ENCODE measurements at places on chromosomes 11 and 22. TPM values are rescaled to one million over a fixed set of nuclear protein-coding genes. Genes with fewer than 3 reads are reported as not detected.

Gene CD44
- 181 TPM for total RNA-seq

Gene APOL5
- total RNA-seq: not detected

Gene TEX12
- 0.69 TPM for total RNA-seq

Gene MS4A15
- total RNA-seq: not detected

Gene CASP5
- total RNA-seq: not detected

Gene TMEM86A
- 1.6 TPM for total RNA-seq

Gene GDPD4
- total RNA-seq: not detected

DNA sequence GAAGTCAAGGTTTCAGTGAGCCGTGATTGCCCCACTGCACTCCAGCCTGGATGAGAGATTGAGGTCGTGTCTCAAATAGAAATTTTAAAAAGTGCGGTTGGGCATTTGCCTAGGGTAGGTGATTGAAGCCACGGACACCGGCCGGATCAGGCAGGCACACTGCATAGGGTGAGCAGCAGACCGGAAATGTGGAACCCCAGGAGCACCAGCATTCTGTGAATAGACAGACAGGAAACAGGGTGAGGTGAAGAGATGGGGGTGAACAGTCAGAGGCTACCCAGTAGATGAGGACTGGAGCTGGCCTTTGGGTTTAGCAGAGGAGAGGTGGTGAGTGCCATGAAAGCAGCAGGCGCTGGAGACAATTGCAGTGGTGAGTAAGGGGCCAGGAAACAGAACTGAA, 43.5 kb downstream of the PPFIA1 start:
- peaks cover 20% of the 10 kb centered on the region for H3K36me3 ChIP-seq
- no peak overlapping the region for H3K4me3 ChIP-seq
- H3K4me1 ChIP-seq: no peaks in the 10 kb centered on the region

DNA sequence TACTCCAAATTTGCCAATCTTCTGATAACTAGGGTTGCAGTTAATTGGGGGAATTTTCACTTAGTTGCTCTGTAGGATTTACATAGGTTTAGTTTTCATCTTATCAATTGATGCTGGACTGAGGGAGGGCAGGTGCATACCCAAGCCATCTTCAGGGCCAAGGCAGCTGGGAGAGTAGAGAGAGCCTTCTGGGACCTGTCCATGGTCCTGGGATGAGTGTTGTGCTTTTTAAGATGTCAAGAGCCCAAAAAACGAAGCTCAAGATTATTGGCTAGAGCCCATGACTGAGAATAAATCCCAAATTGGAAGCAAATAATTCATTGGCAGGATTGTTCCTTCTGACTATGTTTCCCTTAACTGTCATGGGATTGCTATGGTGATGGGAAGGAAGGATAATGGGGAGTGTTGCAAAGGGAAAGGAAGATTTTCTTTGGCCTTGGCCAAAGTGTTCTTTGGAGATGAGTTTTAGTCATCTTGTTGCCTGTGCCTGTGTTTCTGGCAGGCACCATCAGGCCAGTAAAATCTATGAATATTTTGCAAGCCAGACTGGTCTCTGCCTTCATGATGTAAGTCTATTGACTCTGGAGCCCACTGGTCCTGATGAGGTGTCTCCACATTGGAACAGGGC, 4.5 kb downstream of the SLC22A6 start:
- no peaks in the 10 kb centered on the region for H3K4me1 ChIP-seq
- DNase-seq: peak; percentile 32
- no peak overlapping the region for H3K27ac ChIP-seq
- no peaks in the 10 kb centered on the region for H3K36me3 ChIP-seq
- peaks cover 42% of the 10 kb centered on the region for H3K27me3 ChIP-seq
- H3K4me3 ChIP-seq: no peak overlapping the region

DNA sequence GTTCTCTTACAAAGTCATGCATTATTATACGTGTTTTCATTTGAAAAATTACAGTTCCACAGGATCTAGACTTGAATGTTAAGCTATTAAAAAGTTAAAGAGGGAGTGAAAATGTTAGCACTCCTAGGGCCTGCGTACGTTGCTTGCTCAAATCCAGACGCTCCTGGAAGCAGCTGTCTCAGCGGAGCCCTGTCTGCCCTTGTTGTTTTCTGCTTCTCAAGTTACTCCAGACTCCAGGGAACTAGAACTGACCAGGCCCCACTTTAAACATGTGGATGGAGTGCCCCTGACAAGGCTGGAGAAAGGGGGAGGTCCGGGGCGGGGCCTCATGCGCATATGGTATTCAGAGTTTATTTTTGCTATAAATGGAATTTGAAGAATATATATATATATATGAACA, 9.6 kb downstream of the PARVB start:
- H3K4me3 ChIP-seq: no peak overlapping the region
- H3K27ac ChIP-seq: no peak overlapping the region
- peaks cover 7% of the 10 kb centered on the region for H3K4me1 ChIP-seq
- no peaks in the 10 kb centered on the region for H3K27me3 ChIP-seq

DNA sequence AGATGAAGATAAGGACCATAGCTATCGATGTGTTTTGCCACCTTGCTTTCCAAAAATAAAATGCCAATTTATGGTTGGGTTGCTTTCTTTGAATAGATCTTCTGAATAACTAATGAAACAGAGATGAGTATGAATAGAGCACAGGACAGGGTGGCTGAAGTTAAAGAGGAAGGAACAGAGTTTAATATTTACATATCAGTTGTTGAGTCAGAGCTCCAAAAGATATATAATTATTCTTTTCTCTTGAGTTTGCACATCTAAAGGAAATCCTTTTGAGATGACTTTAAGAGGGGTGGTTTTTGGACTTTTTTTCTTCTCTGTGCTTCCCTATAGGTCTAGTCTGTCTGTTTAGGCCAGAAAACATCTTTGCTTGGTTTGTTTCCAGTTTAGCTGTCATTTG, 115.2 kb downstream of the DDX10 start:
- no peaks in the 10 kb centered on the region for H3K27me3 ChIP-seq
- H3K27ac ChIP-seq: no peak overlapping the region
- DNase-seq: peak; percentile 24
- no peaks in the 10 kb centered on the region for H3K36me3 ChIP-seq
- 0 out of 2 replicates have a peak, but pooled peaks cover 1% of the 10 kb centered on the region for H3K4me1 ChIP-seq
- no peak overlapping the region for H3K4me3 ChIP-seq

GRCh38 chr11:117605331-117605730, 191.7 kb downstream of the DSCAML1 start:
- peaks cover 88% of the 10 kb centered on the region for H3K27me3 ChIP-seq
- H3K4me3 ChIP-seq: no peak overlapping the region
- no peaks in the 10 kb centered on the region for H3K4me1 ChIP-seq
- no peaks in the 10 kb centered on the region for H3K36me3 ChIP-seq
- H3K27ac ChIP-seq: no peak overlapping the region
- DNase-seq: no peak

GRCh38 chr11:64010783-64011182, 24.5 kb downstream of the OTUB1 start:
- H3K4me3 ChIP-seq: no peak overlapping the region
- H3K27ac ChIP-seq: no peak overlapping the region
- no peaks in the 10 kb centered on the region for H3K36me3 ChIP-seq
- H3K4me1 ChIP-seq: peaks cover 7% of the 10 kb centered on the region

DNA sequence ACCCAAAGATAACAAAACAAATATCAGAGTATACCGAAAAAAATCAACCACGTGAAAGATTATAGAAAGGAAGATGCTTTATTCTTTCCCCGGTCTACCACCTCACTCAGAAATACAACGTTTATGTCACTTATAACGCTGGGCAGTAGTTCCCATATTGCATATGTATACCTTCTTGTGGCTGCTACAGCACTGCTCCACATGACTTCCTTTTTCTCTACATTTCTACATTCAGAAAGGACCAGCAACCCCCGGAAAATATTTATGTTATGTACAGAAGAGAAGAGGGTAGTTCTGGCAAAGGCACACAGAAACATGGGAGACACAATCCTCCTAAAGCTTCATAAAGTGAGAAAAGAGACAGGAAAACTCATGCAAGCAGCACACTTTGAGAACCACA, 56.8 kb downstream of the MTMR2 start:
- no peak for DNase-seq
- no peaks in the 10 kb centered on the region for H3K4me1 ChIP-seq
- H3K27ac ChIP-seq: no peak overlapping the region
- no peak overlapping the region for H3K4me3 ChIP-seq
- H3K36me3 ChIP-seq: peaks cover 4% of the 10 kb centered on the region

DNA sequence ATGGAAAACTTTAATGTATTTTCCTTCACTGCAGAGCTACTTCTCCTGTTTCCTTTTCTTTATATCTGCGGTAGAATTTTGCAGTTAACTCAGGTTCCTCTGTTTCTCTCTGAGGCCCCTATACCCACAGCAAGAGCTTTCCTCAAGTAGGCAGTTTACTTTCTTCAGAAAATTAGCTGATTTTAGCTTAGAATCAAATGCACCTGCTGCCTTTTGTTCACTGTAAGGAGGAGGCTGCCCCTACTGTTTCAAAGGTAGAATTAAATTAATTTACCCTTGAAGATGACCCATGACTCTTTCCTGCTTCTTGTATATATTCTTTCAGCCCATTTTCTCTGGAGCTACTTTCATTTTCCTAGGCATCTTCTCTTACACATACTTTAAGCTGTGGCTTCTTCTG, 68.7 kb upstream of the GDPD4 start:
- H3K4me1 ChIP-seq: peaks cover 26% of the 10 kb centered on the region
- no peak overlapping the region for H3K27ac ChIP-seq
- H3K4me3 ChIP-seq: no peak overlapping the region
- no peaks in the 10 kb centered on the region for H3K27me3 ChIP-seq
- no peak for DNase-seq
- no peaks in the 10 kb centered on the region for H3K36me3 ChIP-seq
